ENCODE measurements at places on chromosomes 5 and 9.

DNA sequence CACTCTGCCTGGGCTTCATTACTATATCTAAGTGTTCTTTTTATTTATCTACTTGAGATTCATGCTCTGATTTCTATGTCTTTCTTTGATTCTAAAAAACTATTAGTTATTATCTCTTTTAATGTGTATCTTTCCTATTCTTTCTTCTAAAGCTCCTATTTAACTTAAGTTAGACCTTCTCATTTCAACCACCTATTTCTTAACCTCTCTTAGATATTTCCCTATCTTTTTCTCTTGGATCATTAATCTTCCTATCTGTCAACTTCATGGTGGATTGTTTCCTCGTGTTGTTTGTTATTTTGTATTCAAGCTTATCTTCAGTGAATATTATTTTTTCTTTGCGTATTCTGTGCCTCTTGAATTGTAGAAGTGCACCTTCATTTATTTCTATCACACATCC, 202.1 kb downstream of the ADAMTS6 start:
- DNase-seq, result no peak

DNA sequence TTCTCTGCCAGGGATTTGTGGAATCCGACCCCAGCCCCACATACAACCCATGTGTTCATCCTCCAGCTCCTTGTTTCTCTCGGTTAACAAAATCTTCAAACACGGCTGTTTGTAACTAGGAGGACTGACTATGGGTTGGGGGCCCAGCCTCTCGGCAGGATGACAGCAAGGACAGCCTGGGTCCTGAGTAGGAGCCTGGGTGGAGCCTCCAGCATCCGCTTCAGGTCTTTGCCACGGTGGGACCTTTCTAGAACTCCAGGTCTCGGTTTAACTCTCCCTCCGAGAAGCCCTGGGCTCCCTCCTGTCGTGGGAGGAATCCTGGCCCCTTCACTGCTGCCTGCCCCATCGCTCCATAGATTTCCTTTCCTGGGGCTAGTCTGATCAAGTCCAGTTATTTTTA, 248.5 kb downstream of the PBX3 start:
- no peak for DNase-seq

GRCh38 chr9:35828716-35829083, at the start of gene FAM221B:
Gene FAM221B (minus strand): TSS chr9:35828732. CDS start chr9:35826161, 2,571 bp downstream.
- no peak for DNase-seq

DNA sequence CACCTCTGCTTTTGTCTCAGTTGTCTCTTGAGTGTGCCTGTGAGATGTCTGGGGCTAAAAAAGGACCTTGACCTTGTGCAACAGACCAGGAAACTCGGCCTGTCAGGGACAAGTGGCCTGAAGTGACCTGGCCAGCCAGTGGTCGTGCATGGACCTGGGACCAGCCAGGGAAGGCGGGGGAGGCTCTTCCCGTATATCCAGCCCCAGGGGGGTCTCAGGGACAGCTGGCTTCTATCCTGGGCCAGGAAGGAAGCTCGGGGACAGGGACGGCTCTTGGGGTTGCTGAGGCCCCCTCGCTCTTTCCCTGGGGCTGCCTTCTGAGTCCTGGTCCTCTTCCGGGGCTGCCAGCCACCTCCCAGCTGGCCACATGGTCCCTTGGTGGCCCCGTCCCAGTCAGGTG, 3.2 kb upstream of the ADAMTSL2 start:
- DNase-seq, result no peak
